ENCODE measurements at places on chromosomes 16 and 17.

- no peak for DNase-seq
Measured at GRCh38 chr16:88047462-88047861, 96.2 kb downstream of the BANP start.

- DNase-seq: no peak
Measured at GRCh38 chr17:4148611-4149308, 5.8 kb downstream of the CYB5D2 start.

- DNase-seq: no peak
Measured at GRCh38 chr17:9342225-9342624, 233.4 kb downstream of the STX8 start.

GRCh38 chr17:14165616-14166015, 71.0 kb downstream of the CDRT15 start:
- no peak for DNase-seq

DNA sequence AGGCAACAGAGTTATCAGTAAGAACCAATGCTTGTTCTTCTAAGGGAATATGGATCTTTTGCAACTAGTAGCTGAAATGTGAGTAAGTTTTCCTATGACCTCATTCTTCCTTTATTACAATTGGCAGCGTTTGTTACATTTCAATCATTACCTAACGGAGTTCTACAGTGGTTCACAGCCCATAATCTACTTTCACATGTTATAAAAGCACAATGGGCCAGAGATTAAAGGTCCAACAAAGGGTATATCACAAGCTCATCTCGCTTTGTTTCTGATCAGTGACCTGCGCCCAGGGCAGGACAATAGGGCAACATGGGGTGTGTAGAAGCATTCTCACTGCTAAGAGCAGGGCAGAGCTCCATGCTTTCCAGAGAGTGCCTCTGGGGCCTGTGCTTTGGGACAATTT, 279.9 kb upstream of the DYNLRB2 start:
- DNase-seq: no peak

DNA sequence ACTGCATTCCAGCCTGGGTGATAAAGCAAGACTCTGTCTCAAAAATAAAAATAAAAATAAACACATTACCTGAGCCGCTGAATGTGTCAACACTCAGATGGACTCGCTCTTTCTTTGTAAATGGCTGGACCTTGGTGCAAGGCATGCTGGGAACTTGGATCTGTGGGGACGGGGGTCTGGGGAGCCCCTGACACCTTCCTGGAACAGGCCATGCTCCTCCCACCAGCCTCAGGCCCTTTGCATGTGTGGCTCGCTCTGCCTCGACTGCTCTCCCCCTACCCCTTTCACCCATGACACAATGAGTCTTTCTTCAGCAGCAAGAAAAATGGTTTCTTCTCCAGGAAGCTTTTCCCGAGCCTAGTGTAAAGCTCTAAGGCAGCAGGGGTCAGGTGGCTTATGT, 94.0 kb upstream of the CDH5 start:
- DNase-seq: no peak

- no peak for DNase-seq
Measured at GRCh38 chr17:68878226-68878885, 76.8 kb downstream of the ABCA8 start.

DNA sequence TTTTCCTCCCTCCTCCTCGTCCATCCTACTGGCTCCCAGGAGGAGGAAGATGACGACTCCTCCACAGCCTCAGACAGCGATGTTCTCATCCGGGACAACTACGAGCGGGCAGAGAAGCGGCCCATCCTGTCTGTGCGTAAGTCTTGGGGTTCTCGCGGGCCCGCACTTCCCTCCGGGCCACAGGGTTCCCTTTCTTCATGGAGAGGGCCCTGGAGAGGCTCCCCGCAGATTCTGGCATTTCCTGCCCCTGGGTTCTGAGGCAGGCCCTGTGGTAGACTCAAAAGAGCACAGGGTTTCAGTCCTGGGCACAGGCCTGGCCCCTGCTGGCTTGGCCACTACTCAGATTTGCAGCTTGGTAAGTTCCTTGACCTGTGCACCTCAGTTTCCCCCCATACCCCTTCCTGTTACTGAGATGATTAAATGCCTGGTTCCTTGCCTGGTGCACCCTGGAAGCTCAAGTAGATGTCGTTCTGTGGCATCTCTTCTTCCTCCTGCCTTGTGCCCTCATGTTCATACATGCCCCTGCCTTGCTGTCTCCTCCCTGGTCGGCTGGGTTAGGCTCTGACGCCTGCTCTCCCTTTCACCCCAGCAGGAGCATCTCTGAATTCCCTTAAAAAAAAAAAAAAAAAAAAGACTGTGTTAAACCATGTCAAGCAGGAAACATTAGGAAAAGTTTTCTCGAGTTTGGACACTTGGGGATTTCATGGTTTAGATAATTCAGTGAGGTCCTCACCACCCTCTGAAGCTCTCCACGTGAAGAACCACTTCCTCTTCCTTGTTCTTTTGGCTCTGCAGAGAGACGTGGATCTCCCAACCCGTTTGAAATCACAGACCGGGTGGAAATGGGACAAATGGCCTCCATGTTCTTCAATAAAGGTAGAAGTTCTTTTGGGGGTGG, 14.3 kb upstream of the NAT9 start:
- DNase-seq: no peak

- DNase-seq: peak; percentile 61
Measured at GRCh38 chr17:62895320-62896301, 70.4 kb upstream of the TANC2 start.

DNA sequence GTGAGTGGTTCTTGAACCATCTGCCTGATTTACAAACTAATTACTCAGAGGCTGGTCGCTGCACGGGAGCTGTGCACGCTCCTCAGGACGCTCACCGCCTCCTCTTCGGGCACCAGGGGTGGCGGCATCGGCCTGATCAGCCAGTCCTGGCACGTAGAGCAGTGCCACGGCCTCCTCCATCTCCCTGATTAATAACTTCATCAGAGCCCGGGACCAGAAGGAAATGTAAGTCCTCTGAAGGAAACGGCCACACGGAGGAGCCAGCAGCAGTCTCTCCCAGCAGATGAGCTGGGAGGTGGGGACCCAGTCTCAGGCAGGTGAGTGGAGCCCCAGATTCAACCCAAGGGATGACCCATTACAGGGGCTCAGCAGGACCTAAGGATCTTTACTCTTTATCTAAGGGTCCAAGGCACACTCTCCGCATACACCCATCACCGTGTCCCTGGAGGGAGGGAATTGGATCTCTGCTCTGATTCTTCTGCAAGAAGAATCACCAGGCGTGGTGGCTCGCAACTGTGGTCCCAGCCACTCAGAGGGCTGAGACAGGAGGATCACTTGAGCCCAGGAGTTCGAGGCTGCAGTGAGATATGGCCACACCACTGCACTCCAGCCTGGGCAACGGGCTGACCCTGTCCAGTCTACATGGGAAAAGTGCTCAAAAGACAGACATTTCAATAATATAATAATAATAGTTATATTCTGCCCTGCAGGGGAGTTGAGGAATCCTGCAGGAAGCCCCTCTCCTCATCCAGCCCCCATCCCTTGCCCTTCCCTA, 366.5 kb downstream of the SEC14L1 start:
- DNase-seq: no peak

- DNase-seq: no peak
Measured at GRCh38 chr16:22946433-22946832, 132.5 kb downstream of the HS3ST2 start.

DNA sequence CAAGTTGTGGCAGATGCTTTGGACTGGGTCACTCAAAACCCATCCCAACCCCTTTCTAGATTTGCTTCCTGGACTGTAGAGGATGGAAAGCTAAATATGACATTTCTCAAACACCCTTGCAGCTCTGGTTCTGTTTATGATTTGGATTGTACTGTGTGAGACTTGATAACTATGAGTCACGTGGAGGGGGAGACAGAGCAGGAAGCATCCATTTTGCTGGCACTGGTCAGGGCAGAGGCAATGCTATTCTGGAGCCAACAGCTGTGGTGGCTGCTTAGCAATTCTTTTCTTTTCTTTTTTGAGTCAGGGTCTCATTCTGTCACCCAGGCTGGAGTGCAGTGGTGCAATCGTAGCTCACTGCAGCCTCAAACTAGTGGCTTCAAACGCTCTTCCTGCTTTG, 13.6 kb upstream of the TERF2 start:
- no peak for DNase-seq
